ENCODE measurements at places on chromosomes 7 and 10.

DNA sequence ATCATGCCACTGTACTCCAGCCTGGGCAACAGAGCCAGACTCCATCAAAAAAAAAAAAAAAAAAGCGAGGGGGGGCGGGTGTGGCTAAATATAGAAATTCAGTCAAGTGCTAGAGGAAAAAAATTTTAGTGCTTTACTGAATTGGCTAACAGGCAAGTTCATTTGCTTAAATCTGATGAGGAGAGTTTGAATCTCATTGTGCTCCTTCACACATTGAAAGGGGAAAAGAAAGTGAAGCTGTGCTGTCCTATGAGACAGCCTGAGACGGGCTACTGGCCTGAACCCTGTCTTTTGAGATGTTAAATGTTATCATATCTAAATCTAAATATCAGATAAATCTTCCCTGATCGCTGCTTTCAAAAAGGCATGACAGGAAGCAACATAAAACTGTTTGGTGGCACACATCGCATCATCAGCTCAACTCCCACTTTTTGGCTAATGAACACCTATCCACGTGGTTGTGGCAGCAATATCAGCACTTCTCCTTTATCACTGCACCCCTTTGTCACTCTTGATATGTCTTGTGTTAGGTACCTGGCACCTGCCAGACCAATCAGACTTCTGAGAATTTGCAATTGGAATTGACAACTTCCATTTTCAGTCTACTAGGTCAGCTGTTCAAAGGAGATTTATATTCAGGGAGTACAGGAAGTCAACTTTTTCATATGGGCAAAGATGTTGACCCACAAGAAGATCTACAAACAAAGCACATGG, 14.0 kb upstream of the IFIT1B start:
- DNase-seq: no peak

GRCh38 chr10:31099094-31099493, 67.4 kb upstream of the ZNF438 start:
- no peak for DNase-seq

DNA sequence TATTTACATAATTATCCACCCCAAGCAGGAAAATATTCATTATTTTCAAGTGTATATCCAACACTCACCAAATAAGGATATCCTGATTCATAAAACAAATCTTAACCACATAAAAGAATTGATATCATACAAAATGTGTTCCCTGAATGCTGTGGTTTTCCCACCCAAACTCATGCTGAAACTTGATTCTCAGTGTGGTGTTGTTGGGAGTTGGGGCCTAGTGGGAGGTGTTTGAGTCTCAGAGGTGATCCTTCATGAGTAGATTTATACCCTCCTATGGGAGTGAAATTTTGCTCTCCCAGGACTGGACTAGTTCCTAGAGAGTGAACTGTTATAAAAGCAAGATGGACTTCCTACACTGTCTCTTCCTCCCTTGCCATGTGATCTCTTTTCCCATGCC, 1028.3 kb downstream of the SORCS1 start:
- no peak for DNase-seq

DNA sequence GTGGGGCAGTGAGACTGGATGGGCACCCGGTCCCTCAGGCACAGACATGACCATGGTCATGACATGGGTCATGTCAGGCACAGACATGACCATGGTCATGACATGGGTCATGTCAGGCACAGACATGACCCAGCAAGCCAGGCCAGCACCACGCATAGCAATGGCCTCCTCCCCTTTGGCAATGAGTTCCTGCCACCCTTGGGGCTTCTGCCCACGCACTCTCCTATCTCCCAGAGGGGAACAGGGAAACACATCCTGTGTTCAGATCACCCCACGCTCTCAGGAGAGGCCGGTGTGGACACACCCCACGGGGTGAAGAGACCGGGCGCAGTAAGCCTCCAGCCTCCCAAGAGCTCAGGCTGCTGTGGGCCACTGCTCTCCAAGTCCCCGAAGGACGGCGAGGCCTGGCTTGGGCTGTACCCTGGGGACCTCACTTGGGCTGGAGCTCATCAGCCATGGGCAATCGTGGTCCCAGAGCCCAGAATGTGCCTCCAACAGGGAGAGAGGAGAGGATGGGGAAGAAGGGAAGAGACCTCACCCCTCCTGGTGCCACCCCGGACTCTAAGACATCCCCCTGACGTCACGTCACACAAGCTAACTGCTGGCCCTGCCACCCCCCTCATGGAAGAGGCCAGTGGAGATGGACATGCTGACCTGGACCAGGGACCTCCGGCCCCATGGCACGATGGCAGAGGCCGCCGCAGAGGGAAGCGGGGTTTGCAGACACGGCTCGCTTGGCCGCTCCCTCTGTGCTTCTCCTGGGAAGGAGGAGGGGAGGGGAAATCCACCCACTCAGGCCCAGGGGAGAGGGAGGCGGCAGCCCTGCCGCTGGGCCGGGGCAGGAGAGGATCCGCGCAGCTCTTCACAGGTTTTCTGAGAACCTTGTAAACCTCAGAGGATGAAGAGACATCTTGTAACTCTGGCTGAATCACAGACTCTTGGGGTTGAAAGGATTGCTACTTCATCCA, 269.6 kb downstream of the ELFN1 start:
- no peak for DNase-seq

DNA sequence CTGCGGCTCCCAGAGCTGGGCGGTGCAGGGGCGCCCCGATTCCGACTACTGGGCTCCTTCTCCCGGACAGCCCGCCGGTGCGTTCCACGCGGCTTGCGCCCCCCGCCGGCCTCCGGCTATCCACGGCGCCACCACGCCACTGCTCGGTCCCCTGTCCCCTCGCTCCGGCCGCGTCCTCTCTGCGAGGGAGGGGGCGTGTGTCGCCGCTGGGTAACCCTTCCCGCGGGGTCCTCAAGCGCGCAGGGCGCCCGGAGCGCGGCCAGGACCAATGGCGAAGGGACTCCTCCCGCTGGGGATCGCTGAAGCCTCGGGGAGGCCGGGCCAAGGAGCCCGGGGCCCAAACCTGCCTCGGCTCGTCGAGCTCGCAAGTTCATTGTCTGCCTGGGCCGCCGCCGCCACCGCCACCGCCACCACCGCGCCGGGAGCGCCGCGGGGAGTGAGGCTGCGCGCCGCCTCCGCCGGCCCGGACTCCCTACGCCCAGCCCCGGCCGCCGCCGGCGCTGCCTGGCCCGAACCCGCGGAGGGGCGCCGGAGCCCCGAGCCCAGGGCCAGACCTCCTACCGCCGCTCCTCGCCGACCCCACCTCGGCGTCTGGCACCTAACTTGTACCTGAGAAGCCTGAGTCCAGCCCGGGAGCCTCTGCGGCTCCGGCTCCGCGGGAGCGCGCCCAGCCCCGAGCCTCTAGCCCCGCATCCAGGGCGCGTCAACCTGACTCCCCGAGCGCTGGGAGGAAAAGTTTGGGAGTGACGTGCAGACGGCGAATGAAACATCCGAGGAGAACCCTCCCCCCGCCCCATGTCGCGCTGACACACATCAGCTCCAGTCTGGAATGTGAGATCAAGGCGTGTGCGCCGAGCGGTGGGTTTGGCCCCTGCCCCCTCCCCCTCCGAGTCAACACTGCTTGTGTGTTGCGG, at the start of gene CHST15:
Gene CHST15, minus strand, starts transcription at position 739 of the 914 bp plus-strand sequence. CDS start 47,386 bp downstream, outside the sequence.
- no peak for DNase-seq

GRCh38 chr10:11429439-11430052, 181.9 kb downstream of the USP6NL start:
- DNase-seq: no peak

DNA sequence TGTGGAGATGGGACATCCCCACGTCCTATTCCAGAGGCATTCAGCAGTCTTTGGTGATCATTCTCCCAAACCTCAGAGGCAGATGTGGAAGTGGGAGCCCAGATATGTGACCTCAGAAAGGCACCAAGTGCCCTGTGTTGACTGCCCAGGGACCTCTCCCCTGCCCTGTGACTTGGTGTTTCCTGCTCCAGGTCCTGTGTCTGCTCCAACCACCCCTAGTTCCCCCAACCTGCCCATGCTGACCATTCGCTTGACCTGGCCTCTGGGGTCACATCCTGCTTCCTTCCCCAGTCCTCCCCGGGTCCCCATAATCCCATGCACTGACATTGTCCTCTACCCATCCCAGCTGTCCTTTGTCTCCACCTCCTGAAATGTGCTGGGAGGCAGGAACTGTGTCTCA, 7.6 kb downstream of the CYP26A1 start:
- DNase-seq: no peak

DNA sequence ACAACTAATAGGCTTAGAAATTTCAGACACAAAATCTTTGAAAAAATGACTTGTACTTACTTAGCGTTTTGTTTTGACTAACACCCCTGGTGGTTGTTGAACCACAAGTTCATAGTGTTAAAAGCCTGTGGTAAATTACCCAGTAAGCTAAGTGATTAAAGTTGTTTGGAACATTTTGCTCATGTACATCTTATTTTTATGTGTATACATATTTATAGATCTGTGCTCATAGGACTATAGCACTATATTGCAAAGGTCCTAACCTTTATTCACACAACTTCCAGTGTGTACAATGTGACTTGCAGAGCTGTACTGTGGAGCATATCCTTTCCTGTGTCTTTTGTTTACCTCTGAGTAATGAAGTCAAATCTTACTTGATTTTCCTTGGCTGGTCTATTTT, 79.6 kb downstream of the BMPR1A start:
- DNase-seq: peak; percentile 7

DNA sequence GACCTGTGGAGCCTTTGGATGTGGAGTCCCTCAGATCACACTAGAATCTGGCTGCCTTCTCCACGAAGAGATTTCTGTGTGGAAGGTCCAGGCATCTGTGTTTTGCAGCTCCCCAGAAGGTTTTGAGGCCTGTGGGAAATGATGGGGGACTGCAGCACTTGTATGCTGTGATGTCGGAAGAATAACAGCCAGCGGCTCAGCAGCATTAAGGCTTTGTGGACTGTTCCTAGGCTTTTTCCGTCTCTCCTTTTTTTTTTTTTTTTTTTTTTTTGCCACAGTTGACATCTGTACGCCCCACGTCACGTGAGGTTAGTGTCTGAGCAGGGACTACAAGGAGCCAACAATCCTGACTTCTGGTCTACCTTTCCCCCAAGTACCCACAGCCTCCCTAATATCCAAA, 181.3 kb downstream of the PFKFB3 start:
- no peak for DNase-seq

DNA sequence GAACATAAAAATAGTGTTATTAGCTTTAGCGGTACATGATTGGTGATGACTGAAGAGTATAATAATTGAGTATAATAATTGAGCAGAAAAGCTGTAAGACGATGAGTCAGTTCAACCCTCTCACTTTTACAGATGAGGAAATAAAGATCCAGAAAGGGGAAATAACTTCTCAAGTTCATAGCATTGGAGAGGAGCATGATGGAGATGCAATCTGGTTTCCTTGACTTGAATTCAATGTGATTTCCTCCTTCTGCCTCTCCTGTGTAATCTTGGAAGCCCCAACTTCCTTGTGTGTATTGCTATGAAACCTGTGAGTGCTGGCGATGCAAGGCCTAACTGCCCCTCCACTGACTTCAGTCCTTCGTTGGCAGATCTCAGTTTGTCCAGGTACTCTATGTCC, 265.1 kb downstream of the LRMDA start:
- DNase-seq: no peak

DNA sequence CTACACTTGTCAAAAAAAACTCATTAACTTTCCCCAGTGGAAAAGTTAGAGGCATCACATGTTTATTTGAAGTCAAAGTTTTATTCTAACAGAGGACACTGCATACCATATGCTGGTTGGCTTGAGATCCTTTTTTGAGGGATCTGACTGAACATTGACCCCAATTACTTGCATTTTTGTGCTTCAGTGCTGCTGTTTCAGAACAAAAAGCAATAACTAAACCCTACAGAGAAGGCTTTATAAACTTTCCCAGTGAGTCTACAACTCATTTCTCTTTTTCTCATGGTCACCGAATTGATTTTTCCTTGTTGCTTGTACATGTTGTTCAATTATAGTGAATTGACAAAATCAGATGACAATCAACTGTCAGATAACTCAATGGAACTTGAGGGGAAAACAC, 69.3 kb upstream of the PHYHIPL start:
- no peak for DNase-seq

- DNase-seq: no peak
Observed at GRCh38 chr10:125684581-125684980, 1.6 kb upstream of the TEX36 start.

GRCh38 chr10:121522831-121523230, 75.4 kb downstream of the FGFR2 start:
- no peak for DNase-seq

GRCh38 chr10:45001381-45002148, 842 bp downstream of the ZNF22 start:
- DNase-seq: no peak

DNA sequence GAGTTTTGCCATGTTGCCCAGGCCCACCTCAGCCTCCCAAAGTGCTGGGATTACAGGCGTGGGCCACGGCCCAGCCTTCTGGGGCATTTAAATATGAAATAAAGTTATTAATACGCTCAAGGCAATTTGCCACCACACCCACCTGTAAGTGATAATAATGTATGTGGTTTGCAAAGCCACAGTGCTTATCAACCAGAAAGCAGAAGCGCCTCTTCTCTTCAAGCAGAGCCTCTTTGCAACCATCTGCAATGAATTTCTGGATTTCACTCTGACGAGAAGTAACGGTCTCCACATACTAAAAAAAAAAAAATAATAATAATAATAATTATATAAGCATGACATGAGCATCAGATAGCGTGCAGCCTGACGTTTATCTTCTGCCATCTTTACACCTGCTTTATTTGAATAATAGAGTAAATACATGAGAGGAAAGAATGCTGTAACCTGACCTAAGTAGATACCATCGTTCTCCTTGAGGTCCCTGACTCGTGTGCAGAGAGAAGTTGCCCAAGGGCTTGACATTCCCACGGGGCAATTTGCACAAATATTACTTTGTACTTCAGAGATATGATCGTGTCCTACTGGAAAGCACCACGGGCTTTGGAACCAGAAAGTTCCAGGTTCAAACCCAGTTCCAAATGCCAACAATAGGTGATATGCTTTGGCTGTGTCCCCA, 34.0 kb downstream of the BRI3 start:
- no peak for DNase-seq

DNA sequence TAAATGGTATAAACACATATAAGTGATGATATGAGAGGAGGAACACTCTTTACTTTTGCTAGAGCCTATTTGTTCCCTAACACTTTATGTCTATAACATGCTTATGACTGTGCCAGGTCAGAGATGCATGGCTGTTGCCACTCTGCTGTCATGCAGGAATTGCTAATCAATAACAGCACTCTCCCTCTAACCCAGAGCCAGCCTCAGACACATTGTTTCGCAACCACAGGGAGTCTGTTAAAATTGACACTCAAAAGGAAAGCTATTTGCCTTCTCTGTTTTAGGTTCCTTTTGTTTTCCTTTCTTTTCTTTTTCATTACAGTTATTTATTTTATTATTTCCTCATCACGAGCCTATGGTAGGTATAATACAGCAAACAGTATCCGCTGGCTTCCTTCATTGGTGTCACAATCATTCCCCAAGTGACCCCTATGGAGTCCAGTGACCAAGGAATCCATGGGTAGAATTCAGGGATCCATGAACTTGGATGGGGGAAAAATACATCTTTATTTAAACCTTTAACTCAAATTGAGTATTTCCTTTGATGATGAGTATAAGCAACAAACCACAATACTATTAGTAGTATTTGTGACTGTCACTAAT, 6.8 kb downstream of the PON2 start:
- DNase-seq: no peak
